ENCODE measurements at places on chromosomes 4 and X. TPM values are rescaled to one million over a fixed set of nuclear protein-coding genes. Genes with fewer than 3 reads are reported as not detected.

USP27X gene
- 2.4 TPM for total RNA-seq

SH3RF1 gene
- total RNA-seq, result 10.8 TPM

QRFPR gene
- total RNA-seq, result not detected

TTC29 gene
- not detected for total RNA-seq

GRCh38 chr4:157521906-157522305 lies 301.4 kb downstream of the GRIA2 start:
- no peaks in the 10 kb centered on the region for H3K27me3 ChIP-seq
- no peak overlapping the region for H3K4me3 ChIP-seq
- H3K4me1 ChIP-seq, result no peaks in the 10 kb centered on the region
- no peaks in the 10 kb centered on the region for H3K36me3 ChIP-seq
- H3K27ac ChIP-seq, result no peak overlapping the region

DNA sequence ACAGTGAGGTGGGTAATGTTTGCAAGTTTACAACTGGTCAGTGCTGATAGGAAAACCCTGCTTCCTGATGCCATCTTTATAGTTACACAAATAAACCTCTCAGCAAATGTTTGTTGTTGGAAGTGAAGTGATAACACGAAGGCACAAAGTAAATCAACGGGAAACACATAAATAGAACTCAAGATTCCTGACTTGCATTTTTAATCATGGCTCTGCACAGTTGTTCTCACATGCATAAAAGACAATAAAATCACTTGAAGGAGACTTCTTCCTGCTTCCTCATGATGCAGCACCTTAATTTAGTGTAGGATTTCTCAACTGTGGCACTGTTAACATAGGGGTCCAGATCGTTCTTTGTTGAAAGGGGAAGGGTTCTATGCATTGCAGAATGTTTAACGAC lies 907.7 kb downstream of the RAB28 start:
- no peaks in the 10 kb centered on the region for H3K4me1 ChIP-seq
- H3K27ac ChIP-seq, result no peak overlapping the region
- no peaks in the 10 kb centered on the region for H3K27me3 ChIP-seq
- H3K36me3 ChIP-seq, result no peaks in the 10 kb centered on the region
- no peak overlapping the region for H3K4me3 ChIP-seq
- DNase-seq, result no peak

DNA sequence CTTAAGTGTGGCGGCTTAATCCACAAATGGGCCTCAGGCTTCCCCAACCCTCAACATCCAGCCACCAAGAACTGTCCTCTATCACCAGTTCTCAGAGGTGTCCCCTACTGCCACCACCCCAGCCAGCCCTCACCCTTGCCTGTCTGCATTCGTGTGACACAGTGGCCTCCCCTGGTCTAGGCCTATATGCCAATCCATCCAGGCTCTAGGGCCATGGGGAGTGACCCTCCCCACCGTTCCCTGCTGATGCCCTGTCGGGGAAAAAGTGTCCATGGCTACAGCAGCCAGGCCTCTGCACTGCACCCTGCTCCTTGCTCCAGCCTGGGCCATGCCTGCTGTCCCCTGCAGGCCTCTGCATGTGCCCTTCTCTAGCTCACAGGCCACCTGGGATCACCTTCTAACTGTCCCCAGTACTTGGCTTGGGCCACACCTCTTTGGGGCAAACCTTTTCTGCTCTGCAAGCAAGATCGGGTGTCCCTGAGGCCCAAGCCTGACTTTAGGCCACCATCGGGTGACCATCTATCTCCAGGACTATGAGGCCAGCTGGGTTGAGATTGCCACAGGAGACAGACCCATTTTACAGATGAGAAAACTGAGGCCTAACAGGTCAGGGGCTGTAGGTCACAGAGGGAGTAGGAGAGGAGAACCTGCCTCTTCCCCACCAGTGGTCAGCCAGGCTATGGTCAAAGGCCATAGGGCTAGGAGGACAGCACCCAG lies 75.8 kb downstream of the JAKMIP1 start:
- H3K27me3 ChIP-seq, result peaks cover 21% of the 10 kb centered on the region
- no peak overlapping the region for H3K4me3 ChIP-seq
- no peak for DNase-seq

- H3K4me3 ChIP-seq, result no peak overlapping the region
- no peak for DNase-seq
- no peaks in the 10 kb centered on the region for H3K4me1 ChIP-seq
- H3K36me3 ChIP-seq, result no peaks in the 10 kb centered on the region
- H3K27ac ChIP-seq, result no peak overlapping the region
- no peaks in the 10 kb centered on the region for H3K27me3 ChIP-seq
Observed at GRCh38 chr4:86159216-86159615, 200.6 kb downstream of the MAPK10 start.

DNA sequence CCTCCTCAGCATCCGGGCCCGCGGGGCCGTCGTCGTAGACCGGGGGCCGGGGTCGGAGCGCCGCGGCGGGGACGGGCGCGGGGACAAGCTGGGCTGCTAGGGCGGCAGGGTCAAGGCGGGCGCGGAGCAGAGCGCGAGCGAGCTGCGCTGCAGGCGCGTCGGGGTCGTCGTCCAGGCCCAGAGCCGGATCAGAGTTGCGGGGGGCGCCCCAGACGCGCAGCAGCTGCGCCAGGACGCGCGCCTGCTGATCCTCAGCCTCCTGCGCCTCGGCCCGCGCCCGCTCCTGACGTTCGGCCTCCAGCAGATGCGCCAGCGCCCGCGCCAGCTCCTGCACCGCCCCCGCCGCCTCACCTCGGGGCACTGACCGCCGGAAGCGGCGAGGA lies 3.5 kb downstream of the PCSK1N start:
- DNase-seq, result no peak
- peaks cover 6% of the 10 kb centered on the region for H3K4me1 ChIP-seq
- peaks cover 24% of the 10 kb centered on the region for H3K27me3 ChIP-seq
- no peaks in the 10 kb centered on the region for H3K36me3 ChIP-seq
- no peak overlapping the region for H3K27ac ChIP-seq

- no peak for DNase-seq
- no peak overlapping the region for H3K27ac ChIP-seq
- H3K27me3 ChIP-seq, result no peaks in the 10 kb centered on the region
Observed at GRCh38 chrX:136870064-136870463, 10.5 kb downstream of the RBMX start.

All from suprapubic skin (tissue), 4 donors.